Frontal cortex (tissue), 4 donors: ENCODE measurements at places on chromosomes 13 and 19.

GRCh38 chr13:98446234-98446621 lies 130.7 kb downstream of the STK24 start:
- no peak for DNase-seq

DNA sequence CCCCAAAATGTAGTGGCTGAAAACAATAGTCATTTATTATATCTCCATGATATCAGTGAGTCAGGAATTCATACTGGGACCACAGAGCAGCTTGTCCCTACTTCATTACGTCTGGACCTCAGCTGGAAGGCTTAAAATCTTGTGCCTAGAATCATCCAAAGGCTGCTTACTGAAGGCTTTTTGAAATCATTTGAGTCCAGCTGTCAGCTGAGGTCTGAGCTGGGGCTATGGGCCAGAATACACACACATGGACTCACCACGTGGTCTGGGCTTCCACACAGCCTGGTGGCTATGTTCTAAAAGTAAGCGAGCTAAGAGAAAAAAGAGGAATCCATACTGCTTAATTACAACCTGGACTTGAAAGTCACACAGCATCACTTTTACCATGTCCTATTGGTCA lies 209.2 kb downstream of the KCTD12 start:
- DNase-seq = no peak

- no peak for DNase-seq
Observed at GRCh38 chr19:40219721-40220276, 1.6 kb upstream of the TTC9B start.

DNA sequence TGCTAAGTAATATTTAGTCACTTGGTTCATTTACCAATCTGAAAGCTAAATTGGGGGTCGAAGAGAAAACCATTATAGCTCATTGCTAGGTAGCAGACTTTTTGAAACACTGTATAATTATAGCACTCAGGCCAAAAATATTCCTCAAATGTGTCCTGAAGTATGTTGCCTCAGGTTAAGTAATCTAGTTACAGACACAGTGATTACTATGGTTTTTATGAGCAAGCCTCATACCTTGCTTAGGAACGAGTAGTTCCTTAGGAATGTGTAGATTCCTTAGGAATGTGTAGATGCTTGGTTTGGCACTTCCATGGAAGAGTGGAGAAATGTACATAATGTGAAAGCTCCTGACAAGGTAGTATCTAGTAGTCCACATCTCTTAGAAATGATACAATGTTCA lies 387.5 kb downstream of the LMO7 start:
- DNase-seq = no peak

DNA sequence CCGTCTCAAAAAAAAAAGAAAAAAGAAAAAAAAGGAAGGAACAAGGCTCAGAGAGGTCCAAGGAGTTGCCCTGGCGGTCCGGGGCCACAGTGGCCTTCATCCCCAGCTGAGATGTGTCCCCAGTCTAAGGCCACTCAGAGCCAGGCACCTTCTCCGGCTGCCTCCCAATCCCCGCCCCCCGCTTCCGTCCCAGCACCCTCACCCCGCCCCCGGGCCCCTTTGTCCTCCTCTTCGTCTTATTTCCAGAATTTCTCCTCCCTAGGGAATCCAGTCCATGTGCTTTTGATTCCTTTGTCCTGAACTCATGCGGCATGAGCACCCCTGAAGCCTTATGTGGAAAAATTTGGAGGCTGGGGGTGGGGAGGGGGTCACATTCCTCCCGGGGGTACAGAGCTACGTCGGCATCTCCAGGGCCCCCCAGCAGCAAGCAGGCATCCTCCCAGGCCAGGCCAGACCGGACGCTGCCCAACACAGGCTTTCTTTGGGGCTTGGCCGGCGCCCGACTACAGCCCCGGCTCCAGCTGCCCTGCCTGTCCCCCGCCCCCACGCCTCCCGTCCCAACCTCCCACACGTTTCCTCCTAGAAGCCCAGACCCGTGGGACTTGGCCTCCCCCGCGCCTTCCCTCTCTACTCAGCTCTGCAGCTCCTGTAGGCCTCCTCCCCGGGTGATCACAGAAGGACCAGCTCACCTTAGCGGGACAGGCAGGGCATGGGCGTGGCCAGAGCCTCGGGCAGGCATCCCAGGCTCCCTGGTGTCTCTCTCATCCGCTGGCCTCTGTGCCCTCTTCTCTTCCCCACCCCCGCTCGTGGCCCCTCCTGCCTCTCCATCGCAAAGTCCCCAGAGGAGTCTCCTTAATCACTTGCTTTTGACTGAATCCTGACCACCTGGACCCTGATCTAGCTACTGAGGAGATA lies 17.8 kb upstream of the ADGRE5 start:
- DNase-seq = no peak

GRCh38 chr19:39941615-39942365 lies 7.4 kb upstream of the FCGBP start:
- DNase-seq = no peak

- DNase-seq = no peak
Observed at GRCh38 chr19:45413497-45413896, 7.1 kb downstream of the POLR1G start.
